SJCRH30 (cell line): ENCODE measurements at places on chromosomes 5 and 9.

DNA sequence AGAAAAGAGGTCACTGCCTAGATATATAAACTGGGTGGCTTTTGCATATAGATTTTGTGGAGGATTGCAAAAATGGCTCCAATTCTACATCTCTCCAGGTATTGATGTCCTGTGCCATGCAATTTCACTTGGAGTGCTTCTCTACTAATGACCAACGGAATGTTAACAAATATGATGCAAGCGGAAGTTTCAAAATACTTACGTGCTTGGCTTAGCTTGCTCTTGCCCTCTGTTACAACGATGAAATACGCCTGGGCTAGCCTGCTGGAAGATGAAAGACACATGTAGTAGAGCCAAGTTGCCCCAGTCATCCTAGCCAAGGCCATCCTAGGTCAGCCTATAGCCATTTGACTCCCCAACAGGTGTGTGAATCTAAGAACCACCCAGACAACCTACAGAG is 3.6 kb upstream of the POC5 start:
- no peak for DNase-seq

- no peak for DNase-seq
These were observed 138.5 kb downstream of the DCP2 start for GRCh38 chr5:113115061-113115460.

- DNase-seq: no peak
These were observed 112.0 kb downstream of the ADAMTS16 start for GRCh38 chr5:5252106-5252505.

GRCh38 chr9:20528253-20528652 is 94.0 kb downstream of the MLLT3 start:
- DNase-seq: no peak

- no peak for DNase-seq
These were observed 10.9 kb upstream of the ARHGEF28 start for GRCh38 chr5:73615085-73615484.

DNA sequence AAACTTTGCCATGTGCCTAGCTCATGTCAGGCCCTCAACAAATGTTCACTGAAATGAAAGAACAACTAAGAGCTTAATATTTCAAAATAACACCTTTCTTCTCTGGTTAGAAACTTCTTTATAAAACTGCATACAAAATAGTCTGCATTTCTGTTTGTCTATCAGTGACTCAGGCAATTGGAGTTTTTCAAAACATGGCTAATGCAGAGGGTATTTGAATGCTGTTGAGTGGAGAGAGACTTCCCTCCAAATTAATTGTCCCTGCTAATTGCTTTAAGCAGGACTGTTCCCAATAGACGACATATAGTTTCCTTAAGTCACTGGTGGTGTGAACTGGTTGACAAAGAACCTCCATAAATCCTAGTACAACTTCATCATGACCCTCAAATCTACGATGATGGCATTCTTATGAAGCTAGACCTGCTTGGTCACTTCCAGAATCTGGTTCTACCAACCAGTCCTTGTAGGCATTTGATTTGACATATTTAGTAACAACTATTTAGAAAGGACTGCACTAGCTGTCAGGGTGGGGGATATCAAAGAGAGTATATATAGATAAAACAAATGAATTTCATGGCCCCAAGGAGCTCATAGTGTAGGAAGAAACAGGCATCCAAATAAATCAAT is 84.5 kb downstream of the PRLR start:
- DNase-seq: no peak

DNA sequence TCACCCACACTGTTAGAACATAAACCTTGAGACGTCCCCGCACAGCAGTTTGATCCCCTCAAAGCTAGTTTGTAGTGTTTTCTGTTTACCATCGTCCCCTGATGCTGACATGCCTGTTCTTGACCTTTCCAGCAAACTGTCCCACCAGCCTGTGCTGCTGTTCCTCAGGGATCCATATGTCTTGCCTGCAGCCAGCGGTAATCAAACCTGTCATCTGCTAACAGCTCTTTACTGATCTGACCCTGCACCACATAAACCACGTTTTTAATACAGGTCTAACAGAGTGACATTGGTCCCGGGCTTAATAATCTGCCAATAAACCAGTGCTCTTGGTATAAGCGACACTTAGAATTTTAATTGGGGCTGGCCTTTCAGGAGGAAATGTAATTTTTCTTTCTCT is 34.7 kb downstream of the PPIC start:
- no peak for DNase-seq

DNA sequence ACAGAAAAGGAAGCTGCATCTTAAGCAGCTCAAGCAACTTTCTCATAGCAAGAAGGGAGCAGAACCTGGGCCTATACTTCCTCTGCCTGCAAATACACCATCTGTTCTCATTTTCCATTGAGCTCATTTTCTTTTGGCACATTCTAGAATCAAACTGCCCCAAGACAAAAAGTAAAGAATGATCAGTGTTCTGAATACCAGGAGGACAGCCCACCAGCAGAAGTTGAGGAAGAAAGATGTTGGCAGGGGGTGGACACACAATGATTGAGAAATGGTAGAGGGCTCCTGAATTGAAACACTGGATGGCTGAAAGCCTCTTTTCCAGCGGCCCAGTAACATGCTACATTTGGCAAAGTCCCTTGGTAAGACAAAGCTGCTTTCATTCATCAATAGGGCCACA is 171.8 kb downstream of the MED10 start:
- no peak for DNase-seq

GRCh38 chr9:75935591-75935990 is 45.1 kb downstream of the PCSK5 start:
- DNase-seq: no peak

DNA sequence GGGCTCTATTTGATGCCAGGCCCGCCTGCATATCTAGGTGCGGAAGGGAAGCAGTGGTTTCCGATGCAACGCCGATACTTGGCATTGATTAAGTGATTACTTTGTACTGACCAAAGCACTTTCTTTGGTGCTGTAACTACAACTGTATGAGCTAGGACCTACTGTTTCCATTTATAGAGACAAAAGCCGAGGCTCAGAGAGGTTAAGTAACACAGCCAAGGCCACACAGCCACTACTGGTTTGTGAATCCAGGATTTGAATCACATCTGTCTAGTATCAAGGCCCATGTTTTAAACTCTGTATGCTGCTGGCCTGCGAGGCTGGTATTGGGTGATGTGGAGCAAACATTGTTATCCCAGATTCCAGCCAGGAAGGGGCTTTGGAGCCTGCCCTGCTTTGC is 41.4 kb downstream of the MVB12B start:
- DNase-seq: no peak

DNA sequence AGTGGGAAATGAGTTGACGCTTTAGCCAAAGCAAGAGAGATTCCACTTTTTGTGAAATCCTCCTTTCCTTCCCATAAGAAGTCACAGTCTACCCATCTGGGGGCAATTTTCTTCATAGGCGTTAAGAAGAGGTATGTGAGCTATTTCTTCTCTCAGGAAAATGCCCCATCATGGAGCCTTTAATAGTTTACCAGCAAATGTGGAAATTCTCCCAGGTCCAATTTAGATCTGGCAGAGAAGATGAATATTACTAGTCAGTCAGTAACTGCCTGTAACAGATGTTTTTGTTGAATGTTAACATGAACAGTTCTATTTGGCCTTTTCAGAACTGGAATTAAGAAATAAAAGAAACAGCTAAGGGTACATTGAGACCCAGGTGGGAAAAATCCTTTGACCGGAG is 156.4 kb upstream of the RFX3 start:
- no peak for DNase-seq

- no peak for DNase-seq
These were observed 67.9 kb upstream of the PANK3 start for GRCh38 chr5:168647083-168647482.

DNA sequence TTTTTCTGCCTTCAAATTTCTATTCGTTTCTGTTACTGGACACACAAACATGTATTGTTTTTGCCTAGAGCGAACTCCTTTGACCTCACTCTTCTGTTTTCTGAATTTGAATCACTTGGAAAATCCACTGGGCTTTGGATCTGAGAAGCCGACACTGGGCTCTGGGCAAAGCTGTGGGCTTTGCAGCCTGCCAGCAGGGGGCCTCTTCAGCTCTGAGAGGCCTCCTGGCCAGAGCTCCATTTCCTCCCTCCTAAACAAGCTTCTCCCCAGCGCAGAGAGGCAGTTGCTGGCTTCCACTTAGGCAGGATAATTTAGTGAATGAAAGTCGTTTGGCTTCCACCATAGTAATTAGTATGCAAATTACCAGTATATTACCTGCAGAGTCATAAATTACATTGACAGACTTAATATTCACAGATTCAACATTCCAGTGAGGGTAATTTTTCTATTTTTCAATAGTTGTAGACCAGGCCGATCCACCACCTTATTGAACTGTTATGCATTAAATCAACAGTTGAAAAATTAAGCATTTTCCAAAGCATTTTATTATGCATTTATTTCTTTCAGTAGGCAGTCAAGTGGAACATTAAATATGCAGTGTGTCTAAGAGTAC is 104.0 kb upstream of the ZNF366 start:
- peak; percentile 87 for DNase-seq

GRCh38 chr5:67133217-67133616 is 63.4 kb downstream of the CD180 start:
- no peak for DNase-seq

DNA sequence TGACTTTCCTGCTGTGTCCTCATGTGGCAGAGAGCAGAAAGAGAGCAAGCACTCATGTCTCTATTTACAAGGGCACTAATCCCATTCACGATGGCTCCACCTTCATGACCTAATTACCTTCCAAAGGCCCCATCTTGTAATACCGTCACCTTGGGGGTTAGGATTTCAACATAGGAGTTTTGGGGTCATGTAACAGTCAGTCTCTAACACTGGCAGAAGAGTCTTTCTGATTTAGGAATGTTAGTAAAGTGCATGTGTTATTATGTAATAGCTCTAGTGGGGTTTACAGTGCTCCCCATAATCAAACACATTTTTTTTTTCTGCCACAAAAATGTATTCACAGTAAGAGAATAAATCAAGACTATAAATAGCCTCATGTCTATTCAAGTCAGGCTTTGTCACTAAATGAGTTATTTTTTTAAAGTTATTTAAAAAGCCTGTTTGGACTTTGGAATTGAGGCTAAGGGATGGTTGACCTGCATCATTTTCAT is 19.1 kb downstream of the GALNT10 start:
- no peak for DNase-seq

DNA sequence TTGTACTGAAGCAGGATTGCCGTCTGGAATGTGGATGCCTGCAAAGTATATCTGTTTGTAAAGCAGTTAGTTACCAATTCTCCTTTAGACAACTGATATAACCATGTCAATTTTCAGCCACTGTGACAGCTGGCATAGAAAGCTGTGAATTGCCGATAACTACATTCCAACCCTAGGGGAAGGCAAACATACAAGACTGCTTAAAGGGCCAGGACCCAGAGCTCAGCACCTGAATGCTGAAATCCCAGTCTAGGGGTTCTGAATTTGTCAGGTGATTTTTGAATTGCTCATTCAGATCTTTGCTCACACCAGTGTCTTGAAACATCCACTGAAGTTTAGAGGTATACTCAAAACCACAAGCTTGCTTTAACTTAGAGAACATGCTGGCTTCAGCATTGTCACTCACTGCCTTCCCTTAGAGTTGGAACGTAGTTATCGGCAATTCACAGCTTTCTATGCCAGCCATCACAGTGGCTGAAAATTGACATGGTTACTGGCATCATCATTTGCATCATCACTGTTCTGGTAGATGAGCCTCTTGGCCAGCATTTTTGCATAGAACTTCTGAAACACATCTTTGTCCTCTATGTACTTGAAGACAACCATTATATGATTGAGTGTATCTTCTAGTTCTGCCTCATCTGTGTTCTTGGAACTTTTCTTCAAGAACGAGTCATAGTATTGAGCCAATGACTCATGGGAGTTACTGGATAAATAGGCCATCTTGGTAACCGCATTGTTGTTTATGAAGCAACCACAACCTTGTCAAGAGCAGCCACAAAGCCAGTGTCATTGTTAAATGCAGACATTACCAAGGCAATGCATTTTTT is 82.1 kb downstream of the CCDC192 start:
- no peak for DNase-seq

DNA sequence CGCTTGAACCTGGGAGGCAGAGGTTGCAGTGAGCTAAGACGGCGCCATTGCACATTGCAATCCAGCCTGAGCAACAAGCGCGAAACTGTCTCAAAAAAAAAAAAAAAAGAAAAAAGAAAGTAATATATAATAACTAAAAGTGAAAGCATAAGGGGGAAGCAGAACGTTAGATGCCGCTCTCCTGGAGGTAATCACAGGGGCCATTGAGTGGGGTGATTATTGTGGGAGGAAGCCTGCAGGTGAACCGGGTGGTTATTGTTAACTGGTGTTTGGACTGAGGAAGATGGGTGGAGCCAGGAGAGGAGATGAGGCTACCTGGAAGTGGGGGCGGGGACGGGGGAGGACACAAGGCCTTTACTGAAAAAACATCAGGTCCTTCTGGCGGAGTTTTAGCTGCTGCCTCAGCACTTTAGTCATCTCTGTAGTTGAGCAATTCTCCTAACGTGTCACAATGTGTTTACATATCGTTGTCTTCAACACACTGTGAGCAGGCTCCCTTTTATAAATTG is 5.3 kb upstream of the TJP2 start:
- DNase-seq: no peak

GRCh38 chr5:130923543-130924124 is 241.4 kb downstream of the HINT1 start:
- no peak for DNase-seq

DNA sequence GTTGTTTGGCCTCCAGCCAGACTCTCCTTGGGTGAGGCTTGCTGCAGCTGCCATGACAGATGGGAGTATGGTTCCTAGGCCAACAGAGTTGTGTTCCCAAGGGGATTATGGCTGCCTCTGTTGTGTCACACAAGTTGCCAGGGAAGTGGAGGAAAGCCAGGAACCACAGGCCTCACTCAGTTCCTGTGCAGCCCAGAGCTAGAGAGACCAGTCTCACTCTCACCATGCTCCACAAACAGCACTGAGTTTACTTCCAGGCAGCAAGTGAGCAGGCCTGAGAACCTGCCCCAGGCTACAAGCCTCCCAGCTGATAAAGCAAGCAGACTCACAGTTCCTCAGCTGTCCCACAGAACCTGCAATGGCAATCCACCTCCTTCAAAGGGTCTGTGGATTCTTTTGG is 273.6 kb upstream of the TAS2R1 start:
- DNase-seq: peak; percentile 81
